ENCODE measurements at places on chromosomes 3 and 15.

- H3K27ac ChIP-seq: no peak overlapping the region
- H3K4me3 ChIP-seq: no peak overlapping the region
- H3K4me1 ChIP-seq: peaks cover 22% of the 10 kb centered on the region
- no peaks in the 10 kb centered on the region for H3K36me3 ChIP-seq
- H3K27me3 ChIP-seq: no peaks in the 10 kb centered on the region
Observed at GRCh38 chr3:24365168-24365567, 129.5 kb downstream of the THRB start.

- peak overlapping the region; percentile 36 for H3K4me3 ChIP-seq
- no peaks in the 10 kb centered on the region for H3K27me3 ChIP-seq
- H3K4me1 ChIP-seq: peaks cover 49% of the 10 kb centered on the region
- no peak for DNase-seq
- no peaks in the 10 kb centered on the region for H3K36me3 ChIP-seq
Observed at GRCh38 chr15:52651114-52651513, 28.1 kb downstream of the ATOSA start.

GRCh38 chr15:42056934-42057798 lies 36.3 kb upstream of the PLA2G4E start:
- H3K36me3 ChIP-seq: no peaks in the 10 kb centered on the region
- peak overlapping the region; percentile 30 for H3K4me3 ChIP-seq
- H3K27me3 ChIP-seq: 0 out of 2 replicates have a peak, but pooled peaks cover 4% of the 10 kb centered on the region
- no peak overlapping the region for H3K27ac ChIP-seq

- no peaks in the 10 kb centered on the region for H3K4me1 ChIP-seq
- H3K27ac ChIP-seq: no peak overlapping the region
- no peak overlapping the region for H3K4me3 ChIP-seq
- H3K27me3 ChIP-seq: no peaks in the 10 kb centered on the region
Observed at GRCh38 chr15:94494732-94495131, 263.4 kb downstream of the MCTP2 start.

All from Panc1 (cell line).